Brain (organoid and tissue), 16 donors: ENCODE measurements at places on chromosomes 6 and 20.

- peak; percentile 87 for DNase-seq
Measured at GRCh38 chr6:107154131-107154800, 39.0 kb upstream of the BEND3 start.

DNA sequence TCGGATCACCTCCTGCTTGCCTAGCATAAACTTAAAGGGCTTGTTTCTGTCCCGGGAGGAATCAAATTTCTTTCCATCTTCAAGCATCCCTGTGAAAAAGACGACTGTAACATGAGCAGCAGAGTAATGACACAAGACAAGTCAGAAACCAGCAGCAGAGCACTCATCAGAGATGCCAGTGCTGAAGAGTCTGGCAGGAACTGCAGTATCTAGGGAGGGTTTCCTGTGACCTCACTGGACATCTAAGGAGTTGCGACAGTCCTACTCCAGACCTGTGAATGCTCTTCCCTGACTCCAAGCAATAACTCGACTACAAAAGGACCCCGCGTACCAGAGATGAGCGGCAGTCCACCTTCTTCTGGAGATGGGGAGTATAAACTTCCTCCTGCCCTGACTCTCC, 17.3 kb downstream of the FKBP1A start:
- DNase-seq = no peak

DNA sequence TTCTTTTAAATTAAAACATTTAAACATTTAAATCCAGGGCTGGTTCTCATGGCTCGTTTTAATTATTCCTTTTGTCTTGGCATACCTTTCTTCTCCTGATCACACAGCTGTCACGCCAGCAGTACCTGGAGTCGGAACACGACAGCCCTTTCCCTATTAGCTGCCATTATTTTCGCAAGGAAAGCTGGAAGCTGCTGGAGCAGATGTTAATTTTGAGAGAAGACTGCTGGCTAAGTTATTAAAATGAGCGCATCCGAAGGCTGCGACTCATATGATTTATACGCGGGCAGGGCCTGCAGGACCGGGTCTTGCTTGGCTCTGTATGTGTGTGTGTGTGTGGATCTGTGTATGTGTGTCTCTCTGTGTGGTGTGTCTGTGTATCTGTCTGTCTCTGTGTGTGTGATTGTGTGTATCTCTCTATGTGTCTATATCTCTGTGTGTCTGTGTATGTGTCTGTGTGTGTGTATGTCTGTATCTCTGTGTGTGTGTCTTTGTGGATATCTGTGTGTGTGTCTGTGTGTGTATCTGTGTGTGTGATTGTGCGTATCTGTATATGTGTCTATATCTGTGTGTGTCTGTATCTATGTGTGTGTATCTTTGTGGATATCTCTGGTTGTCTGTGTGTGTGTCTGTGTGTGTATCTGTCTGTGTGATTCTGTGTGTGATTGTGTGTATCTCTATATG, 191.5 kb downstream of the CDH4 start:
- DNase-seq = peak; percentile 70

GRCh38 chr6:154345811-154346210, 10.8 kb downstream of the IPCEF1 start:
- DNase-seq = no peak

DNA sequence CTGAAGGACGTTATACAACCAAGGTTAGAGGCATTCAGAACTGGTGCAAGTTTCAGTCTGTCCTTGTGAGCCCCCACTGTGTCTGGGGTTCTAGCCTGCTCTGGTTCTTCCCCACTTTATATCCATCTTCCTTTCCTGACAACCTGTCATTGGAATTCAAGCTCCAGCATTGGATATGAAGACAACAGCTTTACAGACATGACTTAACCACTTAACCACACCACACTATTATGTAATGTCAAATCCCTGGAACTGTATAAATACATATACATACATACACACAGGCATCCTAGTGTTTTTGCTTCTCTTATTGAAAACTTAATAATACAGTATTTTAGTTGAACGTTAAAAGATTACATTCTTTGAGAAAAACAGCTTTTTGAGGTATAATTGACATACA, 217.9 kb upstream of the SGK1 start:
- no peak for DNase-seq

DNA sequence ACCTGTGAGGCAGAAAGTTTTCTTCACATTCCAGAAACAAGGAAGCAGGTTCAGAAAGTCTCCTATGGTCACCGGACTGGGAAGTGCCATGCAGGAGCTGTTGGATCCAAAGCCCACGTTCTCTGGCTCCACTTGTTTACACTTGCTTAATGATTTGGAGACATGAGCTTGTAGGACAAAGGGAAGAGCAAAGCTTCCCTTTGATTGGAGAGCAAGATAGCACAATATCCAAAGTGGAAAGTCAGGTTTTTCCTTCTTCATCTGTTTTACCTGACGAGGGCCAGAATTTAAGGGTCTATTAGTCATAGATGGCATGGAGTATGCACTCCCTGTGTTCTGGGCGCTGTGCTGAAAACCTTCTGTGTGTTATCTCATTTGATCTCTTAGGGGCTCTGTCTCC, 81.2 kb downstream of the PDE7B start:
- DNase-seq = no peak

- peak; percentile 16 for DNase-seq
Measured at GRCh38 chr6:113359155-113360140, 497.7 kb upstream of the MARCKS start.

DNA sequence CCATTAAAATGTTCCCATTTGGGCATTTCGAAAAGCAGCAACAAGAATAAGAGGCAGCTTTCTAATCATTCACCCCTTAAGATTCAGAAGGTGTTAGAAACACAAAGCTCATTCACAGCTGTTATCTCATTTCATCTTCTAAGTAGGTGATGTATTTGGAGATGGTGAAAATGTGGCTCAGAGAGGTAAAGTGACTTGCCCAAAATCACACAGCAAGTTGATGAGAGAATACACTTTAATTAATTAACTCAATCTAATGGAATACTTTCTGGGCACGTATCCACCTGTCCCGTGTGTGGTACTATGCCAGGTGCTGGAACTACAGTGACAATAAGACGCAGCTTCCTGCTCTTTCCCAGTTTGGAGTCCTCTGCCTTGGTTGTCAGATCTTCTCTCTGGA, 147.4 kb upstream of the LRFN2 start:
- no peak for DNase-seq

- peak; percentile 35 for DNase-seq
Measured at GRCh38 chr20:1946762-1947534, 46.9 kb downstream of the PDYN start.

GRCh38 chr20:15482525-15482924, 1090.7 kb downstream of the KIF16B start:
- DNase-seq = no peak
